ENCODE measurements at places on chromosomes 1 and 21.

DNA sequence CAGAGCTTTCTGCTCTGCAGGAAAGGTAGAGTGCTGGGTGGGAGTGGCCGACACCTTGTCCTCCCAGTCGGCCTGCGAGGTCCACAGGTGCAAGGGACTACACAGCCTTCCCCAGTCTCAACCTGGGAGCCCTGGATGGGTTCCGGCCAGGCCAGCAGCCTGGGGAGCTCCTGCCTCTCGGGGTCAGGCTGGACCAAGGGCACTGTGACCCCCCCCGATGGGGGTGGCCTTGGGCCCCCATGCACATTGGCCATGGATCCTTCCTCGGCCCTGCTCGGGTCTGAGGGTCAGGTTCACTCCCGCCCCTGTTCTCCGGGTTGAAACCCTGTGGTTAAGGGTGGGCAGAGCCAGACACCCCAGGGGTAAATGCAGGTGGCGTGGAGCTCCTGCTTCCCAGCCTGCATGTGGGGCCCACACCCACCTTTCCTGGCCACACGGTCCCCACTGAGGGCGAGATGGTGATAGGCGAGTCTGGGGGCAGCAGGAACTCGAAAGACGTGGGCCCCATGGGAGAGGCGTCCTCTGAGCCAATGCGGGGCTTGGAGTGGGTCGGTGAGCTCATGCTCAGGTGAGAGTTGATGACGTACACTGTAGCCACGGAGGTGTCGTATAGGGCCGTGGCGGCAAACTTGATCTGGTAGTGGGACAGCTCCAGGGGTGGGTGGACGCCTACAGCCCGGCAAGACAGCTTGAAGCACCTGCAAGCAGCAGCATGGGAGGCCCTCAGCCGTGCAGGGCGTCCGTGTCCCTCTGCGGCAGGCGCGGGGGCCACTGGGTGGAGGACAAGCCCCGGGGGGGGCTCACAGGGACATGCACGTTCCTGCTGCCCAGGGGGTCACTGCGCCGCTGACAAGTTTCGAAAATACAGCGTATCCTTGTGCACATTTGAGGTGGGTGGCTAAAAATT is 10.8 kb upstream of the TMEM52 start:
- no peak overlapping the region for H3K4me3 ChIP-seq
- H3K27ac ChIP-seq, result no peak overlapping the region
- no peaks in the 10 kb centered on the region for H3K27me3 ChIP-seq
- no peaks in the 10 kb centered on the region for H3K4me1 ChIP-seq
- peaks cover 4% of the 10 kb centered on the region for H3K36me3 ChIP-seq

DNA sequence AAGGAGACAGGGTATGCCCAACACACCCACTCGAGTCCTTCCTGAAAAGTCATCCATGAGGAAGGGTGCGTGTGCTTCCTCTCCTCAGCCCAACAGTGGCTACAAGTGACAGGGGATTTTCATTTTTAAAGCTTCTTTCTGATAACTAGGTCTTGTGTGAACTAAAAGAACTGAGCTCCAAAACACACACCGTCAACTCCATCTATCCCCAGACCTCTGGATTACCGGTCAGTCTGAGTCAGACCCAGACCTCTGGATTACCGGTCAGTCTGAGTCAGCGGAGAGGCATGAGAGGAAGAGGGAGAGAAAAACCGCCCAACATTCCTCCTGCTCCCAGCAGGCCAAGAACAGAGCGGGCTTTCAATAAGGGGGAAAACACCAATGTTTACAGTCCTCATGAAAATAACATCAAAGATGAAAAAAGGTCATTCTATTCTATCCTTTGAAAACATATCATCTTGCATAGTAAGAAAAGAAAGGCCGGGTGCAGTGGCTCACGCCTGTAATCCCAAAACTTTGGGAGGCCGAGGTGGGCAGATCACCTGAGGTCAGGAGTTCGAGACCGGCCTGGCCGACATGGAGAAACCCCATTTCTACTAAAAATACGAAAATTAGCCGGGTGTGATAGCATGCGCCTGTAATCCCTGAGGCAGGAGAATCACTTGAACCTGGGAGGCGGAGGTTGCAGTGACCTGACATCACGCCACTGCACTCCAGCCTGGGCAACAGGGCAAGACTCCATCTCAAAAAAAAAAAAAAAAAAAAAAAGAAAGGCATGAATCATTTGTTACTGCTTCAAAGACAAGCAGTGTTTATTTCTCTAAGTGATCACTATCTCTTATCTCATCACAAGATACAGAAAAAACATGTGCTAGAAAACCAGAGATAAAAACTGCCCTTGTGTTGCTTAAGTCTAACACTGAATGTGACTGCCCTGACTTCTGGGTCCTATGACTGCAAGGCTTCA is 3.4 kb downstream of the PTTG1IP start:
- peaks cover 2% of the 10 kb centered on the region for H3K27me3 ChIP-seq
- H3K4me3 ChIP-seq, result peak overlapping the region; percentile 35
- peak overlapping the region; percentile 69 for H3K27ac ChIP-seq

- no peak overlapping the region for H3K27ac ChIP-seq
- peaks cover 24% of the 10 kb centered on the region for H3K4me1 ChIP-seq
- DNase-seq, result no peak
- peaks cover 5% of the 10 kb centered on the region for H3K36me3 ChIP-seq
These were observed 15.2 kb downstream of the CHML start for GRCh38 chr1:241624935-241625334.

DNA sequence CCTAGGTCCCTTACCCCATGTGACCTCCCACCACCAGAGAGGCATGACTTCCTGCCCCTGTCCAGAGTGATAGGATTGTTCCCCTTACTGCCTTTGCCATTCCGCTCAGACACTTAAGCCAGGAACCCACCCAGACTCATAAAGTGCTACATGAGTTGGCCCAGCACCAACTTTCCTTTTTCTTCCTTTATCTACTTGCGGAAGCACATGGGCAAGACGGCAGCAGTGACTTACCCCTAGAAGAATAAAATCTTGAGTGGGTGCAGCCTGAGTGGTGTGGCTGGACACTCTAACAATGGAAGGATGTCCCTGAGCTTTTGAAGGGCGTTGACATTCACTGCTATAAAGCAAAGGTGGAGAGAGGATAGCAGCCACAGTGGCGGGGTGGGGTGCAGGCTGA is 100.1 kb downstream of the MAB21L3 start:
- no peaks in the 10 kb centered on the region for H3K36me3 ChIP-seq
- H3K4me1 ChIP-seq, result no peaks in the 10 kb centered on the region
- DNase-seq, result no peak
- H3K4me3 ChIP-seq, result no peak overlapping the region
- H3K27ac ChIP-seq, result no peak overlapping the region
- no peaks in the 10 kb centered on the region for H3K27me3 ChIP-seq

All from activated naive CD8-positive, alpha-beta T cell treated with anti-CD3 and anti-CD28 coated beads, Interleukin-2, amount 50 U/mL, for 24 hours (primary cell).